ENCODE measurements at places on chromosomes 4 and X. TPM values are rescaled to one million over a fixed set of nuclear protein-coding genes. Genes with fewer than 3 reads are reported as not detected.

CENPVL1 gene
- not detected for total RNA-seq

SPIN4 gene
- total RNA-seq, result 2.9 TPM

RHOXF1 gene
- total RNA-seq, result 1.6 TPM

NOX1 gene
- total RNA-seq, result not detected

SPANXA2 gene
- total RNA-seq, result not detected

SYNPO2 gene
- 0.99 TPM for total RNA-seq

MAGED4 gene
- 1.4 TPM for total RNA-seq

- H3K36me3 ChIP-seq, result no peaks in the 10 kb centered on the region
- peaks cover 6% of the 10 kb centered on the region for H3K27me3 ChIP-seq
- H3K4me1 ChIP-seq, result no peaks in the 10 kb centered on the region
- H3K4me3 ChIP-seq, result no peak overlapping the region
- no peak for DNase-seq
Observed at GRCh38 chr4:73648478-73648877, 28.2 kb upstream of the RASSF6 start.

GRCh38 chr4:142242156-142242555, 603.9 kb downstream of the INPP4B start:
- peaks cover 13% of the 10 kb centered on the region for H3K4me1 ChIP-seq
- H3K27ac ChIP-seq, result no peak overlapping the region
- no peak overlapping the region for H3K4me3 ChIP-seq
- H3K36me3 ChIP-seq, result peaks cover 26% of the 10 kb centered on the region
- no peaks in the 10 kb centered on the region for H3K27me3 ChIP-seq
- DNase-seq, result no peak

GRCh38 chrX:120001787-120002186, 58.2 kb upstream of the NKAP start:
- DNase-seq, result no peak
- H3K27ac ChIP-seq, result no peak overlapping the region
- no peaks in the 10 kb centered on the region for H3K36me3 ChIP-seq
- H3K4me3 ChIP-seq, result no peak overlapping the region
- peaks cover 46% of the 10 kb centered on the region for H3K27me3 ChIP-seq
- H3K4me1 ChIP-seq, result peaks cover 14% of the 10 kb centered on the region

GRCh38 chr4:25065431-25065858, 34.7 kb upstream of the LGI2 start:
- H3K27ac ChIP-seq, result no peak overlapping the region
- peaks cover 22% of the 10 kb centered on the region for H3K27me3 ChIP-seq
- no peaks in the 10 kb centered on the region for H3K4me1 ChIP-seq
- no peaks in the 10 kb centered on the region for H3K36me3 ChIP-seq

DNA sequence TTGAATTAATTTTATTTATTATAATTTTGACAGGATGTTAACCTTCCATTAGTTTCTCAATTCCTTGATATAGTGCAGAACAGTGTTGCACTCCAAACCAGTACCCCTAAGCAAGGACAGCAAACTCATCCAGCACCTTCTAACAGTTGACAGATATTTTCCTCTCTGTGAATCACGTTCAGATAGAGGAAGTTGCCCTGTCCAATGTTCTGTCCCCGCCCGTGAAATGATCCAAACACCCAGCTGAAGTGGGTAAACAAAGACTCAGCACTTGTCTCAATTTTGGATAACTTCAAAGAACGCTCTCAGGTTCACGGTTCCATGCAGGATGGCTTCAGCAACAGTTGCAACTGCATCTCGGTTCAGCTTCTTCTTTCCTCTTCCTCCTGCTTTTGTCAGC, 1240.0 kb upstream of the ADGRL3 start:
- DNase-seq, result no peak
- no peaks in the 10 kb centered on the region for H3K36me3 ChIP-seq
- H3K4me1 ChIP-seq, result no peaks in the 10 kb centered on the region
- no peak overlapping the region for H3K4me3 ChIP-seq

- H3K27ac ChIP-seq, result no peak overlapping the region
- no peaks in the 10 kb centered on the region for H3K36me3 ChIP-seq
- DNase-seq, result no peak
- no peaks in the 10 kb centered on the region for H3K27me3 ChIP-seq
- no peaks in the 10 kb centered on the region for H3K4me1 ChIP-seq
Observed at GRCh38 chr4:8396762-8397406, 43.6 kb downstream of the ACOX3 start.

- no peaks in the 10 kb centered on the region for H3K36me3 ChIP-seq
- H3K4me3 ChIP-seq, result no peak overlapping the region
- H3K4me1 ChIP-seq, result peaks cover 3% of the 10 kb centered on the region
Observed at GRCh38 chrX:148593987-148594386, 93.6 kb downstream of the AFF2 start.
